H1 (cell line): ENCODE measurements at places on chromosomes 3 and 15. TPM values are rescaled to one million over a fixed set of nuclear protein-coding genes. Genes with fewer than 3 reads are reported as not detected.

DNA sequence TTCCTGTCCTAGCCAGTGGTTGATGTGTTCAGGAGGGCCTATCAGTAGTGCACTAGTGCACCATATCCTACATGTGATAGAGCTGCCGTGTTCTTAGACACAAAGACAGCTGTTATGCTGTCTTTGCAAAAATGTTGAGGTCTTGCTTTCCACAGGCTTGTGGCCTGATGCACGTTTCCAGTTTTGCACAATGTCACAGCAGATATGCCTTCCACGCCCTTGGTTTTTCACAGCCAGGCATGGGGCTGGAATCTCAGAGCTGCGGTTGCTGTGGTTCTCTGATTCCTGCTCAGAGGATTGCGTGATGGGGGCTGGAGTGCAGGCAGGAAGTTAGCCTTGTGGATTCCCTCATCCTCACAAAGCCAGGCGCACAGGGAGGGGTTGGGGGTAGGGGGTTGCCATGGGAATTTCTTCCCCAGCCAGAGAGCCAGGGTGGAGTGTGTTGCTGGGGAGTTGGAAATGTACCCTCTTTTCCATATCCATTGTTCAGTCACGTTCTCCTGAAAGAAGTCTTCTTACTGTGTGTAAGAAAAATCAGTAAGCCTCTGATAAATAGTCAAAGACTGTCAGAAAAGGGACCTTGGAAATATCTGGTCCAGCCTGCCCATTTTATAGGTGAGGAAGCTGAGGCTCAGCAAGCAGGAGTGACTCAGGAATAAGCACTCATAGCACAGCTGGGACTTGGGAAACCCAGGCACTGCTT is 79.4 kb downstream of the SMAD3 start:
- DNase-seq: no peak

GRCh38 chr3:123042413-123042812 is 14.8 kb upstream of the SEMA5B start:
- DNase-seq: no peak

DNA sequence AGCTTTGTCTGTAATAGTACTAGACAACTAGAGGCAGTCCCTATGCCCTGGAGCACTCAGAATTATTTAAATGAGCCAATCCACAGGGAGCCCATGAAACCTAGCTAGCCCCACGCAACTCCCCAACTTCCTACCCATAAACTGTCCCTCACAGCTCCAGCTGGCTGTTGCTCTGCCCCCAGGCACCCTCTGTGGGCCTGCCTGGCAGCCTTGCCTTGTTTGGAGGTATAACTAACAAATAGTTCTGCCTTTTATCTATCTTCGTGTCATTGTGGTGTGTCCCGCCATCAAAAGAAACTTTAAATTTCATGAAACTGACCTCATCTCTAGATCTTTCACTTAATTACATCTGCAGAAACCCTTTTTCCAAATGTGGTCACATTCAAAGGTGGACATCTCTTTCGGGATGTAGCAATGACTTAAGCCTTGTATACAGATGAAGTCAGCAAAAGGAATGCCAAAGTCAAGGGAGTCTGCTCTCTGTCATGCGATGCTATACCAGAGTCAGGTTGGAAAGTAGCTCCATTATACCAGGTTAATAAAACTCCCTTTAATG is 1.8 kb upstream of the RTP3 start:
- peak; percentile 40 for DNase-seq

DNA sequence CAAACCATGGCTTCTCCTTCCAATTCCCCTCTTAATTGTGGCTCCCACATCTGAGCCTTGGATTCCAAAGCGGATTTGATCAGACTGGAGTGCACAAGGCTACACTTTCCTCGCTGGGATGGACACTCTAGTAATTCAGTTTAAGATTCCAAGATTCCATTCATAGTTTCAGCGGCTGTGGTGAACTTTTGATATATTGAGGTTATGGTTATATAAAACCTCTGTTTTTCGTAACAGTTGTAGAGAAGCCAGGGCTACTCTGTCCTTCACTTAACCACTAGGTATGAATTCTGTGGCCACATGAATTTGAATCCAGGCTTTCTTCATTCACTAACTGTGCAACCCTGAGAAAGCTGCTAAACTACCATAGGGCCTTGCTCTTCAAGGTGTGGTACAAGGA is 67.9 kb upstream of the KY start:
- no peak for DNase-seq

DNA sequence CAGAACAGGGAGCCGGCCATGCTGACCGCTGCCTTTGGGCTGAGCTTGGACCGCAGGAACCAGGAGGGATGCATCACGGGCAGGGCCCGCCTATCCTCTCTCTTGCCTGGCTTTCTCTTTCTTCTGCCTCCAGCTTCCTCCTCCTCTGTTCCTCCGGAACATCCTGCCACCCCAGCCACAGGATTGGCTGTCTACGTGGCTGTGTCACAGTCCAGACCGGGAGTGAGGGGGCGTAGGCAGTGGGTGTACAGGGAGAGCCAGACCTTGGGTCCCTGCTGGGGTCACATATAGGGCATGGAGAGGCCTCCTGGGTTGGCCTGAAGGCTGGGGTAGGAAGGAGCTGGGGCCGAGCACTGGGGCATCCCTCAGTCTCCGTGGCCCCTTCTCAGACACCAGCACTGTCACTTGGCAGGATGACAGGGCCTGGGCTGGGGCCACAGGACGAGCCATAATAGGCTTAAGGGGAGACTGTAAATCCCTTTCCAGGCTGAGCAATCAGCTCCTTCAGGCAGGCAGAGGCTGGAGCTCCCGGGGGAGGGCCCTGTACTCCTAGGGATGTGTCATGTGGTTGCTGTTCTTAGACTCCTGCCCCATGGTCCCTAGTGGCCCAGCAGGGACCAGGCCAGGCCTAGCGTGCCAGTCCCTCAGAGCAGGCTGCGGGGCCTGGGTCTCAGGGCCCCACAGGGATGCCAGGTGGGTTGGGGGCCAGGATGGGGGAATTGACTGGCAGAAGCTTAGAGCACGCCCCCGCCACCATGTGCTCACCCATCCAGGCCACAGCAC is 25.4 kb downstream of the LINGO1 start:
- DNase-seq: no peak

DNA sequence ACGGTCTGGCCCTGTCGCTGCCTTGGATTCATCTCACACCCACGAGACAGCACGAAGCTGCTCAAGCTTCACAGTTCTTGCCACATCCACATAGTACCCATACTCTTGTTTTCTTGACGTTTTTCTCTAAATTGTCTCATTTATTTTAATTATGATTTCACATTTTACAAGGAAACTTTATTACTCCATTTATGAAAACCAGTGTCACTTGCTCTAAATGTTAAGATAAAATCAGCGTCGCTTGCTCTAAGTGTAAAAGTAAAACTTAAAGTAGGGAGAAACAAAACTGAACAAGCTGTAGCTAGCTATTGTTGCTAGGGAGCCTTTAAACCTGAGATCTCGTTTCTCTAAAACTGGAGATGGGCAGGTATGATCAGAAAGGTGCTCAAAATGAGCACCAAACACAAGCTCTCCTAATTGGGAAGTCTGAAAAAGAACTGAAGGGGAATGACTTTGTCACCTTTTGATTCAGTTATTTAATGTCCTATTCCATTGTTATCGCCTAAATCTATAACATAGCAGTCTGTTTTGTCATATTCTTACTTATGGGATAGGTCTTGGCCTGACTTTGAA is 680 bp downstream of the IFT122 start:
- DNase-seq: no peak

GRCh38 chr3:140068494-140069017 is 133.6 kb downstream of the CLSTN2 start:
- DNase-seq: no peak

DNA sequence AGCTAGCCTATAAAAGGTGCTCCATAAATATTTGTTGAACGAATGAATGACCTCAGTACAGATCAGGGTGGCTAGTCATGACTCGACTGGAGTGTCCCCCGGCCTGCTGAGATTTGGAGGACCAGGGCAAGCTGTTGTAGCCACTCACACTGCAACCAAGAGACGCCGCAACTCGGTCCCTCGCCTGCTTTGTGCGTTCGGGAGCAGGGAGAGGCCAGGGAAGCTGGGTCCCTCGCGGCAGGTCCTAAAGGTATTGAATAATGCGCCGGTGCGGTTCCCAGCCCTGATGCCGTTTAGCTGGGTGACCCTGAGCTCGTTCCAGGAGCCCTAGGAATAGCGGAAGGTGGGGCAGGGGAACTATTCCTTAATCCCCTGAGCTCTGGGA is 1.8 kb downstream of the IGDCC4 start:
- DNase-seq: no peak

DNA sequence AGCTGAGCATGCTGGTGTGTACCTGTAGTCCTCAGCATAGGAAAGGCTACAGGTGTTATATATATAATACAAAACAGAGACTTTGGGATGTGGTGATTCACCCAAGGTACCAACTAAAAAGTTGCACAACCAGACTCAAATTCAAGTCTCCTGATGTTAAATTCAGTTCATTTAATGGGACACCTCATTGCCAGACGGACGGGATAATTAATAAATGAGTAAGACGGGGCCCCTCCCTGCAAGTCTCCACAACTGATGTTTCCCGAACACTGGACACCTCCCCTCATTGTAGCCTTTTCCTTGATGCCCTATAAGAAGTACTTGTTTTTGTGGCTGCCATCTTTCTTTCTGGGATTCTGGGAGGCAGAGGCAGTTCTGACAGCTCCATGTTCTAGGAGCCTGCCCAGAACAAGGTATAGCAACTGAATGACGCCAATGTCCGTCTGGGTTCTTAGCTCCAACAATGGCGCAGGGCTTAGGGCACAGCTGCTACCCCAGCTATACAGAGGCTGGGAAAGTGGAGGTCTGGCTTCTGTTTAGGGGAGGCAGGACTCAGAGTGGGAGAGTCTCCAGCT is 50.7 kb downstream of the CDC25A start:
- DNase-seq: no peak

GRCh38 chr15:56815247-56815646 is 81.9 kb upstream of the ZNF280D start:
- no peak for DNase-seq

- DNase-seq: no peak
Observed at GRCh38 chr3:14431452-14431916, 29.1 kb downstream of the SLC6A6 start.

- DNase-seq: no peak
Observed at GRCh38 chr3:119375106-119375505, 80.9 kb downstream of the ARHGAP31 start.

DNA sequence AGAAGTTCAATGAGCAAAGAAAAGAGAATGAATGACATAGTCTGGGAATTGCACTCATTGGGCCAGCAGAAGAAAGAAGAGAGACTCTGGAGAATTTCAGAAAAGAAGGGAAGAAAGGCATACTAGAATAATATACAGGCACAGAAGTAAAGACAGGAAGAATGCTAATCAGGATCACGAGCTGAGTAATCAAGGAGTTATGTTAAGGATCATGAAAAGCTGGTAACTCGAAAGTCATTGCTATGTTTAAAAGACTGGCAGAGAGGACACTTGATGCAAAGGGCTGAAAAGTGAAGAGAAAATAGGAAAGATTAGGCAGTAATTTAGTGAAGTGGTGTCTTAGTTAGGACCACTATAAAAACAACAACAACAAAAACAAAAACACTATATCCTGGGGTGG is 284.1 kb downstream of the ZBBX start:
- DNase-seq: no peak

The ARL8B gene
- total RNA-seq: 25.8 and 27.8 TPM in 2 replicates

The CSPG4 gene
- 3.0 and 3.2 TPM in 2 replicates for total RNA-seq

The MB21D2 gene
- 20.7 and 21.0 TPM in 2 replicates for total RNA-seq

The KBTBD8 gene
- 23.9 and 26.0 TPM in 2 replicates for total RNA-seq

The GOLGA8M gene
- total RNA-seq: not detected in 2 replicates

The SLC22A13 gene
- total RNA-seq: 0.41 and 0.54 TPM in 2 replicates

The CD80 gene
- total RNA-seq: not detected in 2 replicates

The TEX264 gene
- 11.2 and 11.9 TPM in 2 replicates for total RNA-seq

The CKMT1B gene
- total RNA-seq: 27.1 and 30.5 TPM in 2 replicates

The NR1I2 gene
- total RNA-seq: 0.28 and 0.44 TPM in 2 replicates

The AHSG gene
- total RNA-seq: 0.78 and 1.1 TPM in 2 replicates
